ENCODE measurements at places on chromosomes 12 and 14.

DNA sequence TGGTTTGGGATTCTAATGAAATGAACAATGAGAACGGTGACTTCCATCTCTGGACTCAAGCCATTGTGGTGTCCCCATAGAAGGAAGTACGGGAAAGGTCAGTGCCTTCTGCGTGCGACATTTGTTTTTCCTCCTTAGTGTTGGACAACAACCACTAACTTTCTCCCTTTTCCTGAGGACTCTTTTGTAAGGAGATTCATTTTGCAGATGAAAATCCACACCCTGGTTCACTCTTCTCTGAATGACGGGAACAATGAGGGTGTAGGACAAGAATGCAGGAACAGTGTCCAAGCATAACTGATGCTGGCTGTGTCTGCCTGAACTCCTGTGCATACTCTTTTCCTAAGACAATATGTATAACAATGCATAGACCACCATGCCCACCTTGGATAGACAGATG, 176.4 kb downstream of the STXBP6 start:
- DNase-seq, result no peak

- no peak for DNase-seq
These were observed 27.1 kb downstream of the ACTN1 start for GRCh38 chr14:68951800-68952530.

DNA sequence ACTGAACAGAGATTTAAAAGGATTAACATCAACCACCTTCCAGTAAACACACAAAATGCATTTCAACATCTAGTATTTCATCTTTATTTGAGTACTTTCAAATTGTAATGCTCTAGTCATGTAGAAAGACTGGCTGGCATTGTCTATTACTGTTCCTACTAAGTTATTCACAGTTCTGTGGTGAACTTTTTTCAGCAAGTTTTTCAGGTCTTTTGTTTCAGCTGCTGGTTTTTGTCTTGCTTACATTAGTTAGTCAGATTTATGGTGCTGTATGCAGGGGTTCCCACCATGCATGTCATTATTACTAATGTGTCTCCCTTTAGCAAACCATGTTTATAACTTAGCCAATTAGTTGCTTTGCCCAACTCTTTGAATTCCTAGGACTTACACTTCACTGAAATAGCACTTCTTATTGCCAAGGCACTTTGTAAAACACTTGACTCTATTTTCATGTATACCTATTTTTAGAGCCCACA, 253.4 kb upstream of the KITLG start:
- DNase-seq, result no peak

DNA sequence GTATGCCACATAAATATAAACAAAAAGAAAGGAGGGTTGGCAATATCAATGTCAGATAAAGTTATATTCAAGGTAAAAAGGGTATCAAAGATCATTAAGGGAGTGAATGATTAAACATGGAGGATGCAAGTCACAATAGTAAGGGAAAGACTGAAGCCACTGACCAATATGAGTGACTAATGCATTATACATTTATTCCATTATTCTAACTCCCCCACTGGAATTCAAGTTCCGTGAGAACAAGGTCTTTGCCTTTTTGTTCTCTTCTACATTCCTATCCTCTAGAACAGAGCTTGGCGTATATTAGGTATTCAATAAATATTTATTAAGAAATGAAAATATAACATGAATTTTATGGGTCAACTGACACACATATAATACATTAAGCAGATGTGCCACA, 30.7 kb downstream of the MAP4K5 start:
- DNase-seq, result no peak

GRCh38 chr12:12908252-12908651, 16.9 kb downstream of the GPRC5A start:
- DNase-seq, result no peak

GRCh38 chr14:68779761-68780323, 13.0 kb downstream of the ZFP36L1 start:
- no peak for DNase-seq
